GM13977 (cell line): ENCODE measurements at places on chromosomes 6 and 20.

GRCh38 chr6:29806387-29806786, 21.2 kb upstream of the HLA-G start:
- no peak for DNase-seq

GRCh38 chr6:148987982-148988381, 241.2 kb downstream of the UST start:
- no peak for DNase-seq

- no peak for DNase-seq
Measured at GRCh38 chr20:44319839-44320422, 8.9 kb upstream of the FITM2 start.

DNA sequence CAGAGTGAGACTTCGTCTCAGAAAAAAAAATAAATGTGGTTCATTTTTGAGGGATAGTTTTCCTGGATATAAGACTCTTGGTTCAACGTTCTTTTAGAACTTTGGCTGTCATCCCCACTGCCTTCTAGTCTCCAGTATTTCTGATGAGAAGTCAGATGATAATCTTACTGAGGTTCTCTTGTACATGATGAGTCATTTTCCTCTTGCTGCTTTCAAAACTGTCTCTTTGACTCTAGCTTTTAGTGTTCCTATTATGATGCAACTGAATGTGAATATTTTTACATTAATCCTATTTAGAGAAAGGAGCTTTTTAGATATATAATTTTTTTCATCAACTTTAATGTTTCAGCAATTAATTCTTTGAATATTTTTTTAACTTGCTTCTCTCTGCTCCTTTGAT, 46.0 kb upstream of the OR14J1 start:
- no peak for DNase-seq

DNA sequence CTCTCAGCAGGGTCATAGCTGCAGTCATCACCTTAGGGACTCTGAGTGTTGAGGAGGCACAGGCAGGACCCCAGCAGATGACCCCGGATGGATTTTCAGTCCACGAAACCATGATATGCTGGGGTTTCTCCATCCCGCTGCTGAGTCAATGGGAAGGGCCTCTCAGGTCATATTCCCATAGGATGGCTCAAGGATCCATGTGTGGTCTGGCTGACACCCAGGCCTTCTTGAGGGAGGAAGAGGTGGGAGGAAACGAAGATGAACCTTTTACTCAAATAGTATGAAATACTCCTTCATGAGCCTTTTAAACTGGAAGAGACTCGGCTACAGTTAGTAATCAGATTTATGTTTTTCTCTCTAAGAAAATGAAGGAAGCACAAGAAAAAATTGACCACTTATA, 10.3 kb upstream of the RALY start:
- DNase-seq: no peak

- DNase-seq: no peak
Measured at GRCh38 chr6:149182262-149182661, 135.2 kb upstream of the TAB2 start.

- DNase-seq: no peak
Measured at GRCh38 chr20:7703551-7703961, 236.7 kb downstream of the HAO1 start.

GRCh38 chr20:52110456-52110855, 81.1 kb downstream of the ZFP64 start:
- DNase-seq: no peak
